ENCODE measurements at places on chromosomes 7 and 10. TPM values are rescaled to one million over a fixed set of nuclear protein-coding genes. Genes with fewer than 3 reads are reported as not detected.

OR2A12 gene
- total RNA-seq, result not detected

MPP7 gene
- total RNA-seq, result 11.8 TPM

STRIP2 gene
- 1.00 TPM for total RNA-seq

UTF1 gene
- total RNA-seq, result not detected

GRCh38 chr10:102611514-102612087 is 32.7 kb upstream of the TRIM8 start:
- H3K4me3 ChIP-seq, result no peak overlapping the region
- peaks cover 4% of the 10 kb centered on the region for H3K36me3 ChIP-seq
- H3K27ac ChIP-seq, result peak overlapping the region; percentile 92
- H3K4me1 ChIP-seq, result peaks cover 21% of the 10 kb centered on the region
- H3K27me3 ChIP-seq, result no peaks in the 10 kb centered on the region

DNA sequence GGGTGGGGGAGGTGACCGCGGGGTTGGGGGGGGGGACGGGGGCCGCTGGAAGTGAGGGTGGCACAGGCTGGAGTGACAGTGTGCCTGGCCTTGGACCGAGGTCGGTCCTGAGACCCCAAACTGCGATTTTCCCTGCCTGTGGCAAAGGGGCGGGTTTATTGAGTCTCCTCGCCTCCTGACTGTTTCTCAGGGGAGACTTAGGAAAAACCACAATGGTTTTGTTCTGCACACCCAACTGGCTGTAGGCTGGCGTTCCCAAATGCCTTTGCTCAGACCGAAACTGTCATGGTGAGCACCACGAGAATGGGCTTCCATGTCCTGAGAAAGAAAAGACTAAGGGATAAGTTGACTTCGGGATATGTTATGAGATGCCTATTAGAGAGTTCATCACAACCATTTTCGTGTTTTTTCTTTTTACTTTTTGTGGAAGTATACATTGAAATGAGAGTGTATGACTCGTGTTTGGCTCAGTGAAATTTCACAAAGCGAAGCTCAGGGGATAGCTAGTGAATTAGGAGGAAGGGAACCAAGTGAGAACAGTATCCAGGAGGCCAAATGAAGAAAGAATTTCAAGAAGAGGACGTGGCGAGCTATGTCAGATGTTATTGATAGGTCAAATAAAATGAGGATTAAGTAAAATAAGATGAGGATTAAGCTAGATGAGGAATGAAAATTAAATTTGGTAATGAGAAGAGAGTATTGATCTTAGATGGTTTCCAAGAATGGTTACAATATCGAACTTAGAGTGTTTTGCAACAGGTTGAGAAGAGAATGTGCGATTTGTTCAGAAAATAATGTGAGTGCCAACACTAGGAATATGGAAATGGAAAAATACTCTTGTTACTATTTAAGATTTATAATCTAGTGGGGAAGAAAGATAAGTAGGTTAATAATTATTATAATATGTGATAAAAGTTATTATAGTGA is 918 bp downstream of the NET1 start:
- no peak overlapping the region for H3K27ac ChIP-seq
- DNase-seq, result no peak
- peaks cover 8% of the 10 kb centered on the region for H3K27me3 ChIP-seq
- H3K36me3 ChIP-seq, result peaks cover 17% of the 10 kb centered on the region
- H3K4me3 ChIP-seq, result no peak overlapping the region
- H3K4me1 ChIP-seq, result peaks cover 4% of the 10 kb centered on the region

Data from type B pancreatic cell (in vitro differentiated cells).